ENCODE measurements at places on chromosomes 4 and X.

- peak; percentile 53 for DNase-seq
Measured at GRCh38 chr4:141047228-141047884, 85.9 kb downstream of the RNF150 start.

DNA sequence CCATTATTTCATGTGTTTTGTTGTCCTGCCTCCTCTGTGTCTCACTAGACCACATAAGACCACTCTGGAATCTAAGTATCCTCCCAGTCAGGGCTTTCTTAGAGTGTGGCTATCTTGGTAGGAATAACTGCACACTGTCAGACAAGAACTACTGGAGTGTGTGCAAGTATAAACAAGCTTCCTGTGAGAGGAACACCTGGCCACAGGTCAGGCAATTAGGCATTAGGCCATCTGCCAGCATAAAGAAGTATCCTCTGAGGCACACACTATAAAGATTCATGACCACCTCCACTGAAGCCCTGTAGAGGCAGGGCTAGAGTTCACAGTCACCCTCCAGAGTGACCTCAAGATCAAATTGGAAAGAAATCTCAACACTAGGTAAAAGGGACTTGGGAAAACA, 507.0 kb upstream of the PABPC4L start:
- no peak for DNase-seq

- no peak for DNase-seq
Measured at GRCh38 chr4:37890801-37891259, at the start of gene TBC1D1. TSS of gene TBC1D1 (plus strand) at chr4:37891084. CDS start at chr4:37902096, 11,012 bp downstream.

GRCh38 chr4:151436093-151436518, 27.1 kb downstream of the FHIP1A start:
- no peak for DNase-seq

GRCh38 chr4:139509727-139510410, 46.1 kb downstream of the SETD7 start:
- peak; percentile 39 for DNase-seq

- DNase-seq, result no peak
Measured at GRCh38 chr4:26596843-26597242, 13.0 kb downstream of the TBC1D19 start.

DNA sequence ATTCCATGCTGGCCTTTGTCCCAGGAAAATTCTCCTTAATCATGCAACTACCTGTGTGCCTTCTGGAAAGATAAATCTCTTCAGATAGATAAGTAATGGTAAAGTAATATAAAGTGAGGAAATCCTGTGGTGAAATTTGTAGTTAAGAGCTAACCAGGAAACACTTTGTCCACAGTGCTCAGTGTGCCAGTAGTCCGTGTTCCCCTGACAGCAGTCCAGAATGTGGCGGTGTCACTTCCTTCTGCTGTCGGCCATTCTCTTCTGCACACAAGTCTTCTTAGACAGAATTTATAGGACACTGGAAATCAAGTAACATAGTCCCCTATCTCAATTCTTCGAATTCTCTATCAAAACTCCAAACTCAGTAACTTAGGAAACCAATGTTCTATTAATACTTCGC, 5.7 kb upstream of the CXXC4 start:
- DNase-seq, result no peak

- DNase-seq, result peak; percentile 96
Measured at GRCh38 chr4:111512081-111512783, 633.0 kb upstream of the FAM241A start.

- DNase-seq, result peak; percentile 25
Measured at GRCh38 chrX:67545036-67545821, 1.4 kb downstream of the AR start.

DNA sequence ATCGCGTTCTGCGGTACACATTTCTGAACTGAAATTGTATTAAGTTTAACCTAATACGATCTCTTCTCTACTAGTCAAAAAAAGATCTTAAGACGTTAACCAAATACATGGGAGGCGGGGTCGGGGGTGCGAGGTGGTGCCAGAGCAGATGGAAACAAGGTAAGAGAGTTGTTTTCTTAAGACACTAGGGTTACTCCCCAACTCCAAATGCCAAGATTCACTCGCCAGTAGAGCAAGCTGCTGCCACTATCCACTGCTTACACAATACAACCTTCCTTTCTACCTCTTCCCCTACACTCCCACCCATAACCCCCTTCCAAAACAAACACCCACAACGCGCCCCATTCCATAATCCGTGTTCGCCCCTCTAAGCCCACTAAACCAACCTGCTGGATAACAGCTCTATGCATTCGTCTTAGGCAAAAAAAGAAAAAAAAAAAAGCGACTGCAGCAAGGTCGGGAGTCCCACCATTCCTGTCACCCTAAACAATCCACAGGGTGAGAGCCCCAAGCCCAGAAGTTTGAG, 1.3 kb downstream of the LCORL start:
- peak; percentile 34 for DNase-seq

- DNase-seq, result peak; percentile 13
Measured at GRCh38 chrX:29627833-29628232, 587.5 kb upstream of the MAGEB2 start.

DNA sequence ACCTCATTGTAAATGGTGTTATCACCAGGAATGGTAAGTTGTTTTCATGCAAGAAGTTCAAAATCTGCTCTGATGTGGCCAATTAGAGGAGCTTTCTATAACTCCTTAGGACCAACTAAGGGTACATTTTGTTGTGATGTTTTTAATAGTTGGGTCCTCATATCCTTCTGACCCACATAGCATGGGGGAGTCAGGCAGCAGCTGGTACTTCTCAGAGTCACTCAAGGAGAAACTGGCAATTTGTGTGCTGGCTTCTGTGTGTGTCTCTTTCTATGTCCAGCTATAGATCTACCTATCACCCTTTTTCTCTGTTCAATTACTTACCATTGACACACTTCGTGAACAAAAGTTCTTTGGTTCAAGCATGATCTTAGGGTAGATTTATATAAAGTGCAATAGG, 194.3 kb upstream of the TENM3 start:
- DNase-seq, result no peak

DNA sequence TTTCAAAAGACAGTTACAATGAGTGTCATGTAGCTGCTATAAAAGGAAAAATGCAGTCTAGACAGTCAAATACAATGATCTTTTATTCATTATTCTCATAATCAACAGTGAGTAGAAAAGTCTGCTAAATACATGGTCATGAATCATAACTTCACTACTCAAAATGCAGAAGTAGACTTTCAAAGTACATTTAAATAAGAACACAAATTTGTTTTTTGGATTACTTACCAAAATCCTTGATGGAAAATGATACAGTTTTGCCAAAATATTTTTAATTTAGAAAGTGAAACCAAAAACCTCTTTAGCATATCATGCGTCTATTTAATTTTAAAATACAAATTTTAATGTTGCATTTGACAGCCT, 4.9 kb downstream of the ACSL4 start:
- DNase-seq, result no peak
